ENCODE measurements at places on chromosomes 4 and X.

DNA sequence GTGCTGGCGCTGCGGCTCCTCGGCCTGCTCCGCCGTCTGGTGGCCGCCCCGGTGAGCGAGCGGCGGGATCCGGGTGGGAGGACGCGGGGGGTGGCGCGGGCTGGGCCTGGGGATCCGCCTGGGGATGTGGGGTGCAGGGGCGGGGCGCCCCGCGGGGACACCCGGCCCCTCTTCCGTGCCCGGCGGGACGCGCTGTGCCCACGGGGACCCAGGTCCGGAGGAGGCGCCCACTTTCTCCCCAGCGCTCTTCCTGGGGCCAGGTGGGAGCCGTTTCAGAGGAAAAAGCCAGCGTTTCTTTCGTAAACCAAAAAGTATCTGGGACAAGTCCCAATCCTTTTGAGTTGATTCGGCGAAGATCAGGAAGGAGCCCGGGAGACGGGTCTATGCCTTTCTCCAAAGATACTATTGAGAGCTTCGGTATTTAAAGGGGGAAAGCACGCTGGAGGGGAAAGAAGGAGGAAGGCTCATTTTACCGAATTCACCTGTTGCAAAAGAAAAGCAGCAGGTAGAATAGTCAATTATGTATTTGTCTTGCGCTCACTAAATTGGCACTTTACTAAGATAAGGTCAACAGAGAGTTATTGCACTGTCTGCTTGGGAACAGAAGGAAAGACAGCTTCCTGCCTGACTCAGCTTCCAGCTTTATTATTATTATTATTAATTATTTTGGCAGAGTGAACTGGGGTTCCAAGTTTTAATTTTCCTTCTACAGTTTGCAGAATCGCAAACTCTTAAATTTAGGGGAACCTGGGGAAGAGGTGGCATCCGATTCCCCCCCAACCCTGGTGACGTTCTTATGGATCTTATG is 81.5 kb upstream of the CD99 start:
- peak; percentile 46 for DNase-seq

- DNase-seq, result no peak
Observed at GRCh38 chr4:114012749-114013148, 33.3 kb upstream of the ARSJ start.

- DNase-seq, result no peak
Observed at GRCh38 chr4:102594000-102594399, 92.8 kb downstream of the NFKB1 start.

DNA sequence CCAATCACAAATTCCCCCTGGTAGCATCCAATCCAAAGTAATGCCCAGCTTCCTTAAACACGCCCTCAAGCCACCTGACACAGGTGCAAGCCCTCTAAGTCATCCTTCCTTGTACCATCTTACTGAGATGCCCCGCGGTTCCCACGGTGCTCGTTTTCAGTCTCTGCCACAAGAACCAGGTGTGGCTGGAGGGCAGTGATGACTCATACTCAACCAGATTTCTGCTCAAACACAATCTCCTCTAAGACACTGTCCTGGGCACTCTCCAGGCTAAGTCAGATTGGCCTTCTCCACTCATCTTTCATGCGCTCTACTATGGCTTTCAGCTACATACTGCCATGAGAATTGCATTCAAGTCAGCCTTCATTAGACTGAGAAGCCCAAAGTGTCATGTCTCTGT is 3.5 kb downstream of the SH3KBP1 start:
- DNase-seq, result no peak

DNA sequence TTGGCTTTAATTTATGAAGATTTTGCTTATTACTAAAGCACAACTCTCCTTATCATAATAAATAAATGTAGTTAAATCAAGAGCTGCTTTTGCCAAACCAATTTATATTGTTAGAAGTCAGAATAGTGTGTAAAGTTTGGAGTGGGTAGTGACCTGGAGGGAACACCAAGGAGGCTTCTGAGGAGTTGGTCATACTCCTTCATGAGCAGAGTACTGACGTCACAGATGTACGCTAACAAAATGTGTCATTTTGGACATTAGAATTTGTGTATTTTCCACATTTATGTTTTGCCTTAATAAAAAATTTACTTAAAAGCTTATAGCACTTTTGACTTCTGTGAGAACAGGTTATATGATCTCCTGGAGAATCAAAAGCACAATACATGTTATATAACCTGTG is 953.5 kb upstream of the INTU start:
- DNase-seq, result no peak

DNA sequence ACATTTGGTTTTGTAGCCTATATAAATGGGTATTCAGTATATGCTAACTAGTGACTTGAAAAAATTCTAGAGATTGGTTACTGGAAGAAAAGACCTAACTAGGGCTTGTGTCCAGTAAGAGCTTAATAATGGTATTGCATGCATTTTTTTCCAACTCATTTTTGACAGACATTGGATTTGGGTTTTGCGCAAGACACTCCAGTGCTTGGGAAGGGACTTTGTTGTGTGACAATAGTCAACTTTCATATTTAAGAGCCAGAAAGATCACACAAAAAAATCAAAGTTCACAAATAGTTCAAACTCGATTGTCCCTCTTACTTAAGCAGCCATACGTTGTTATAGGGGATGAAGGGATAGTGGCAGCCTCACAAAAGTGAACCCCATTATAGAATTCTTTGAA is 1.2 kb upstream of the HSD17B11 start:
- DNase-seq, result no peak

- no peak for DNase-seq
Observed at GRCh38 chr4:152364383-152364782, 171.5 kb downstream of the FBXW7 start.

GRCh38 chrX:50594788-50595187 is 124.2 kb upstream of the DGKK start:
- DNase-seq, result no peak

DNA sequence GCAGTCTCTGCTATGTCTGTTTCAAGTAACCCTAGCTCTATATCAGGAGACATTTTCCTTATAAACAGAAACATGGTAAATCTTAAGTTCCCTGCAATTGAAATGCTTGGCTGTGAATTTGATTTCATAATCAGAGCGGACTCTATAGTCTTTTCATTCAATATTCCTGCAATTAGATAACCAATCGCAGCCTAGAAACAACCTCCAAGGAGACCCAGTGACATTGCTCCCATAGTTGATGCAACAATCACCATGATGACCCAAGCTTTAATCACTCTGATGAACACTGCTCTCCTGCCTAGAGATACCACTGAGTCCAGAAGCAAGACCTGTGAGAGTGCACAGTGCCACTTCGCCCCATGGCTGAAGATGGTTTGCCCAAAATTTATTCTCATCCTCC is at the start of gene CABS1:
CABS1 (plus strand) TSS at position 301 of the 400 bp plus-strand sequence; CDS start at position 360, 59 bp downstream.
- DNase-seq, result no peak

DNA sequence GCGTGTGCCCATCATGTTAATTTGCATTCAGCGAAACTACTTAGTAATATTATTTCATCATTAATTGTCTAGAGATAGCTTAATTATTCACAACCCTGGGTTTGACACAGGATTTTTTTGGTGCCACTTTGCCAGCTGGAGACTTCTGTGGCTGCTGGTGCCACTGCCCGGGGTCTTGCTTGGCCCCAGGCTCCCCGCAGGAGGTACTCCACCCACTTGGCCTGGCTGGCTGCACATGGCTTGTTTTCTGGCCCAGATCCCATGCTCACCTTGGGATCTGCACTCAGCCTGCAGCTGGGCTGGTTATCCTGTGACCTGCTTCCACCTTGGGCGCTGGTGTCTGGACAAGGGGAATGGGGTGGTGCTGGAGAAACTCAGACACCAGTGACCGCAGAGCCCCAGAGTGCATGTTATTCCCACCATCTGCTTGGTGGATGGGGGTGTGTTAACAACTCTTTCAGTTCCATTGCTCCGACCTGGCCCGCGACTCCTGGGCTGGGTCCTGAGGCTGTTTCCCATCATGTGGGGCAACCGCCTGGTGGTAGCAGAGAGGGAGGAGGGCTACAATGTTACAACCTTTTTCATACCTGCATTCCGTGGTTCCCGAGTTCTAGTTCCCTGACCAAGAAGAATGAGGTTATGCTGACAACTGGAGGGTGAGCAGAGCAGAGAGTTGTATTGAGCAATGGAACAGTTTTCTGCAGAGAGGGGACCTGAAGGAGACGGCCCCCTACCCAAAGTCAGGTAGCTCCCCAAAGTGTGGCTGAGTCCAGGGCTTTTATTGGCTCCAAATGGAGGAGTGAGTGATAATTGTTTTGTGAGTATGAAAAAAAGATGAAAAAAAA is 1950.0 kb upstream of the IGFBP7 start:
- DNase-seq, result no peak

DNA sequence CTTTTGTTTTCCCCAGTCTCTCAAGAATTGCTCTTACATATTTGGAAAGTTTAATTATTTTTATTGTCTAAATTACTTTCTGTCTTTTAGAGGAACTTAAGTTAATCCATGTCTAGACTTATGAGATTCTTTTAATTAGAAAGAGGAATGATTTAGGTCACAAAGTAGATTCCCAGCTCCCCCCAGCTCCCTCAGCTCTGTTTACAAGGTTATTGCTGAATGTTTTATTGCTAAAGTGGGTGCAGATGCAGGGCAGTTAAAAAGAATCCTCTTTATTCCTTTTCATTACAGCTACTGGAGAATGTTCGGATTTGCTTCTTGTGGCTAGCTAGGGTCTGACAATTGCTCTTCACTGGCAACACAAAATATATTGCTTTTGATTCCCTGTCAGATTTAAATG is 33.7 kb upstream of the CCKAR start:
- DNase-seq, result no peak

- no peak for DNase-seq
Observed at GRCh38 chr4:2729533-2729875, 26.6 kb downstream of the TNIP2 start.

DNA sequence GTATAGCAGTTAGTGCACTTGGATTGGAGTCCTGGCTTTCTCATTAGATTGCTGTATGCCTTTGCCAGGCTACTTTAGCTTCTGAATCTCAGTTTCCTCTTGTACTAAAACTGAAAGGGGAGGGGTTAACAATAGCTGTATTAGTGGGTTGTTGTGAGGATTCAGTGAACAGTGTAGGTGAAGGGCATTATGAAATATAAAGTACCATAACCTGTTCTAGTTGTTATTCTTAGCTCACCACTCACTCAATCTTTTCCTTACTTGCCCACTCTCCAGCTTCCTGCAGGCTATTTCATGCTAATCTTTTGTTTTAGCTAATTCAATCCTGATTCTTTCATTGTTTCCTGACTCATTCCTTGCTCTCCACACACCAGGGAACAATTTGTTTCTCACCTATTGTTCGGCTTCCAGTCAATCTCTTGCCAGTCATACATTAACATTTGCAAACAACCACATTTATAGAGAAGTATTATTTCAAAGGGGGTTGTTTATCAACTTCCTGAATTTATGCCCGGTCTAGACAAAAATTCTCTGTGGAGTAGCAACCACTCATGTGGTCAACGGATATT is 50.6 kb upstream of the EDA start:
- DNase-seq, result no peak

GRCh38 chr4:51885363-51885762 is 42.4 kb downstream of the DCUN1D4 start:
- peak; percentile 16 for DNase-seq

DNA sequence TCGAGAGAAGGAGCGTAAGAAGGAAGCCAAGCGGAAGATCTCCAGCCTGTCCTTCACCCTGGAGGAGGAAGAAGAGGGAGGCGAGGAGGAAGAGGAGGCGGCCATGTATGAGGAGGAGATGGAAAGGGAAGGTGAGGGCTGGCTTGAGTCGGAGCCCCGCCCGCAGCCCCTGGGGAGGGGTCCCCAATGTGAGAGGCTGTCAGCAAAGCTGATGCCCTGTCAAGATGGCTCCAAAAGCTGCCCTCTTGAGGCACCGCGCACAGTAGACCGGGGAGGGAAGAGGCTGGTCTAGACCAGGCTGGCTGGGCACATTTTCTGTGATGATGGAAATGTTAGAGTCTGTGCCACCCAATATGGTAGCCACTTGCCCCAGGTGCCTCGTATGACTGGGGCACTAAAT is 2.5 kb downstream of the FAM50A start:
- no peak for DNase-seq

All from RKO (cell line).